ENCODE measurements at places on chromosomes 4 and X.

- DNase-seq = no peak
These were observed 12.3 kb downstream of the DUSP9 start for GRCh38 chrX:153659268-153659667.

- no peak for DNase-seq
These were observed 1907.6 kb upstream of the TENM3 start for GRCh38 chr4:180335566-180335965.

- DNase-seq = no peak
These were observed 231.8 kb downstream of the BANK1 start for GRCh38 chr4:102022343-102022742.

- DNase-seq = no peak
These were observed 230.4 kb downstream of the EDA2R start for GRCh38 chrX:66408507-66408906.

DNA sequence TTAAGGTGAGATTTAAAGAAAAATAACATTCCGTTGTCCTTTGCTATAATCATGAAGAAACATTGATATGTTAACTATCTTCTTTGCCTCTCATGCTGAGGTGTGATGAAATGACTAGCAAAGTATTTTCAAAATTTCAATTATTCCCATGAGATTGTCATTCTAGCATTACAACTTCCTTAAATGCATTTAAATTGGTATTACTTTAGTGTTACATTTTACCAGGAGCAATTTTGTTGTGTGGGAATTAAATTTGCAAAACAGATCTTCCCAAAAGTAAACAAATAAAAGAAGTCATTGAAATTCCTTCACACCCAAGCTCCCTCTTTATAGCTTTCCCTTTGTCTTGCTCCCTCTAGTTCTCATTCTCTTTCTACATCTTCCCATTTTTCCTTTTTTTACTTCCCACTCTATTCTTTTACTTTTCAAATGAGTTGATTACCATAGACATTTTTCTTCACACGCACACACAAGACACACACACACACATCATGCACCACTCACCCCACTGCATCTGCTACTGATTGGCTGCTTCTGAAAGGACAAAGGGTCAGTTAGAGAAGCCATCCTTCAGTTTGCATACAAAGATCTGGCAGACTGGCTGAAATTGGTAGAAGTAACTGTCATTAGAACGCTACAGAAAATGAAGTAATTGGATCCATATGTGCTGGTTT lies 10.0 kb upstream of the APELA start:
- peak; percentile 99 for DNase-seq

- no peak for DNase-seq
These were observed 13.3 kb upstream of the CD99 start for GRCh38 chrX:2677764-2678163.

DNA sequence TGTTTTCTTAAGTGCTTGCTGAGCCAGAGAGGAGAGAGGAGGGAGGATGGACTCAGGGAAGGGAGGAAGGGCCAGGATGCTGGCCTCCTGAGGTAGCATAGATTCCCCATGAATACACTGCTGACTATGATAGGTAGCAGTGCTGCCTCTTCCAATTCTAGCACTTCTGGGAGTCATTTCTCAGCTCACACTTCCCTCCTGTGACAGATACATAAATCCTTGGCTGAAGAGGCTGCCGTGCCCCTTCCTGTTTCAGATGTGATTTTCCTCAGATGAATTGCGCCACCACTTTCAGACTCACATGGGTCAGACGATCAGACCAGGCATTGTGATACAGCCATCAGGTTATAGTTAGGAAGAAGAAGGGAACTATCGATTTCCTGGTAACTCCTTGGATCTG lies 22.4 kb downstream of the TSC22D3 start:
- no peak for DNase-seq

DNA sequence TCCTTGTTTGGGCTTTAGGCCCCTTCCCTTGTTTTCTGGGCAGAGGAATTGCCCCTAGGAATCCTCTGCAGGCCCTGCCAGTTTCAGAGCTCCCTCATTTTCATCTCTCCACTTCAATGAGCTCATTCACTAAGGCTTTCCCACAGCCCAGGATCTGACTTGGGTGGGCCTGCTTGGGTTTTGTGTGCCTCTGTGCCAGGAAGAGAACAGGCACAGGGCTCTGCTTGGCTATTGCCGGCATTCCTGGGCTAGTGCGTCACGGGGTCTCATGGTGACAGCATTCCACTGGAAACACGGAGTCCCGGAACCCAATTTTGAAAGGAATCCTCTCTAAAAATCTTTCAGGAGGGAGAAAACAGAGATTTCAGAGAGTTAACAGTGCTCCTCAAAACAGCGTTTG lies 150.5 kb downstream of the VCX3A start:
- DNase-seq = no peak

GRCh38 chr4:93828995-93829819 lies 654 bp downstream of the ATOH1 start:
- DNase-seq = no peak

DNA sequence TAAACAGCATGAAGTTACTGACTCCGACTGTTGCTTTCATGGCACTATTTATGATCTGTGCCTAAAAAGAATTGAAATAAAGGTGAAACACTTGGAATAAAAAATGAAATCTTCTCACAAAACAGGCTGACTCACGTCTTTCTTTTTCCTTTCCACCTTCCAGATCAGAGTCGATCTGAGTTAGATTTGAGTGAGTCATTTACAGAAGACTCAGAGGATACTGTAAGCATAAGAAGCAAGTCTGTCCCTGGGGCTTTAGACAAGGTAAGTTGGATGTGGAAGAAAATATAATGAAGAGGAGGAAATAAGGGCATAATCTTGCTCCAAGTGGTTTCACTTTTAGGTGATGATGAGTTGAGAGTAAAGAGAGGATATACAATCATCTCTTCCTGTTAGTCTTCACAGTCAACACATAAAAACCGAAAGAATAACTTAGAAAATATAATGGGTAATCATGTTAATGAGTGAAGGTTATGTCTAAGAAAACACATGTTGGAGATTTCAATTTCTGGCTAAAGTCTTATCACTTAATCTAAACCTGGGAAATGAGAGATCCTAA lies 89.7 kb downstream of the SYTL5 start:
- no peak for DNase-seq

DNA sequence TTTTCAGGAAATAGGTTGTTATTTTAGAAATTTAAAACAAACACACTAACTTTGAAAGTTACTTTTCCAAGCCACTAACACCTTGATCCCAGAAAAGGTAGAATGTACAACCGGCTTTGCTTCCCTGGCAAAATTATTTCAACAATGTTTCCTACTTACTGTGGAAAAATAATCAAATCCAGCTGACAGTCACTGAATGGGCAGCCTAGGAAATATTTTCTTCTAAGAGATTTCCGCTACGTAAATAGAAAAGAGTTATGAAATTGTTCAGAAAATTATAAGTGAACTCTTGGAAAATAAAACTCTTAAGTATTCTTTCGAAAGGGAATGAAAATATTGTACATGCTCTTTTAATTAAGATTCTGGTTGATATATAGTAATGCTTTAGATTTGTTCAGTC lies 195.7 kb downstream of the GASK1B start:
- no peak for DNase-seq

GRCh38 chrX:2521092-2521926 lies 20.5 kb upstream of the DHRSX start:
- DNase-seq = no peak

DNA sequence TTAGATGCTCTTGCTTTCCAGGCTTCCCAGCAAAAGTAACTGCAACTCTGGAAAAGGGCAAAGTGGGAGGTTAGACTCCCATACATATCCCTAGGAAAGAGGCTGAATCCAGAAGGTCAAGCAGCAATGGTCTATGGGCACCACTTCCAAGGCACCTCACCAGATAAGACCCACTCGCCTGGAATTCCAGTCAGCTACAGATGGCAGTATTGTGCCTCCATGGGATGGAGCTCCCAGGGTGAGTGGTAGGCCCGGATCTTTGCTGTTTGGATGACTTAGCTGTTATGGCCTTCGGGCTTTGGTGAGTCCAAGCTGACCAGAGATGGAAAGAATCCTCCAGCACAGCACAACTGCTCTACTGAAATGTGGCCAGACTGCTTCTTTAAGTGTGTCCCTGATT lies 688.0 kb downstream of the PCDH19 start:
- DNase-seq = no peak

- DNase-seq = no peak
These were observed 55.2 kb downstream of the LGI2 start for GRCh38 chr4:24975510-24975909.

GRCh38 chr4:35760807-35761206 lies 483.5 kb downstream of the ARAP2 start:
- no peak for DNase-seq

DNA sequence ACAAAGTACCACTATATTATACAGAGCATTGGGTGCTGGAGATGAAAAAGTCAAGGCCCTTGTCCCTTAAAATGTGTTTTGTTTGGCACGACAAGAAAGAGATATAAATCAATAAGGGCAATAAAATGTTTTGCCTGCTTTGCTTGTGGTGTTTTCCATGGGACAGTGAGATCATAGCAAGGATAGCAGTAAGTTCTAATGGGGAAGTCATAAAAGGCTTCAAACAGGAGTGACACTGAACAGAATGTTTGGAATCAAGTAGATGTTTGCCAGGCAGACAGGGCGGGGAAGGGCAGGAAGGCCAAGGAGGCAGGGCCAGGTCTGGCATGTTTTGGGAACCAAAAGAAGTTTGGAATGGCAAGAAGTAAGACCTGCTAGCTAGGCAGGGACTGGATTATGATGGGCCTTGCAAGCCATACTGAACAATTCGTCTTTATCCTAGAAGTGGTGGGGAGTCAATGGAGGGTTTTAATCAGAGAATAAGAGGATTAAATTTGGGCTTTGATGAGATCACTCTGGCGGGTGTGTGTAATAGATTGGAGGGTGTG lies 16.4 kb downstream of the FGF2 start:
- DNase-seq = peak; percentile 92

GRCh38 chr4:83725336-83726085 lies 189.6 kb downstream of the GPAT3 start:
- DNase-seq = no peak

DNA sequence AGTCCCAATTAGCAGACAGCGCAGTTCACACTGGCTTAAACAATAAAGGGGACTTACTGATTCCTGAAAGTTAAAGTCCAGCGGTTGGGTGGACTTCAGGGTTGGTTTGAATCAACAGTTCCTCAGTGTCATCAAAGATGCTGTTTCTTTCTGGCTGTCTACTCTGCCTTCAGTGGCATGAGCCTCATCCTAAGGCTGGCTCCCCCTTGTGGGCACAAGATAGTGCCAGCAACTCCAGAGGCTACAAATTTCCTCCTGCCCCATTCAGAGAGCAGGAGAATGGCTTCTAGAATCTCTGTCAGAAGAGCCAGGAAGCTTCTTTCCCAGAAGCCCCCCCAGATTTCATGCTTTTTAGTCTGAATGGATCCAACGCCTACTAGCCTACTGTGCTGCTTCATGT lies 82.4 kb upstream of the MTM1 start:
- peak; percentile 70 for DNase-seq

DNA sequence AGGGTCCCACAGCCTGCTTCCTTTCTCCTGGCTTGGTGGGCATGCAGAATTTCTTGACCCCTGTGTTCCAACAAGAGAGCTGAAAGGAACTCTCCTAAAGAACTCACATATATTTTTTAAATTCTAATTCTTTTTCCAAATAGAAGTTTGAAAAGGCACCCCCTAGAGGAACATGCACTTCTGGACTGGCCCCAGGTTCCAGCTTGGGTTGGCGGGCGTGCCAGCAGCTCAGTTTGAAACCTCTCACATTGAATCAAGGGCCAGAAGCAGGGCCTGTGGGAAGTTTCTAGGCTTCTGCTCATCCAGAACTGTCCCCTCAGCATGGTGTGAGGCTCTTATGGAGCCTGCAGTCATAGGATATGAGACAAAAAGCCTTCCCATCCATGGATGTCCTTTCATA lies 132.6 kb downstream of the ATG4A start:
- DNase-seq = no peak

GRCh38 chr4:60485276-60485675 lies 714.9 kb upstream of the ADGRL3 start:
- DNase-seq = no peak

DNA sequence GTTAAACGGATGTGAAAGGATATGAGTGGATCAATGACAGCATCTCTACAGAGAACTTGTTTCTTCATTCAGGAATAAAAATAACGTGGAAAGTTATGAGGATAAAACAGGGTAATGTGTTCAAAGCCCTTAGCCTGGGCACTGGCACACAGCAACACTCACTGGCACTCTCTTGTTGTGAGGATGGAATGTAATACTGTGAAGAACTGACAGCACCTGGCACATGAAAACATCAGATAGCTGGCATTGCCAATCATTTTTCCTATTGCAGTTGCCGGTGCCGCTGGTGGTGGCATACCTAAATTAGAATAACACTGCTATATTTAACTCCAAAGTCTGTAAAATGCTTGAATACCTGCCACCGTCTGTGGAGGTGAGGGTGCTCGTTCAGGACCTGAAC lies 1061.2 kb downstream of the DMD start:
- DNase-seq = no peak

DNA sequence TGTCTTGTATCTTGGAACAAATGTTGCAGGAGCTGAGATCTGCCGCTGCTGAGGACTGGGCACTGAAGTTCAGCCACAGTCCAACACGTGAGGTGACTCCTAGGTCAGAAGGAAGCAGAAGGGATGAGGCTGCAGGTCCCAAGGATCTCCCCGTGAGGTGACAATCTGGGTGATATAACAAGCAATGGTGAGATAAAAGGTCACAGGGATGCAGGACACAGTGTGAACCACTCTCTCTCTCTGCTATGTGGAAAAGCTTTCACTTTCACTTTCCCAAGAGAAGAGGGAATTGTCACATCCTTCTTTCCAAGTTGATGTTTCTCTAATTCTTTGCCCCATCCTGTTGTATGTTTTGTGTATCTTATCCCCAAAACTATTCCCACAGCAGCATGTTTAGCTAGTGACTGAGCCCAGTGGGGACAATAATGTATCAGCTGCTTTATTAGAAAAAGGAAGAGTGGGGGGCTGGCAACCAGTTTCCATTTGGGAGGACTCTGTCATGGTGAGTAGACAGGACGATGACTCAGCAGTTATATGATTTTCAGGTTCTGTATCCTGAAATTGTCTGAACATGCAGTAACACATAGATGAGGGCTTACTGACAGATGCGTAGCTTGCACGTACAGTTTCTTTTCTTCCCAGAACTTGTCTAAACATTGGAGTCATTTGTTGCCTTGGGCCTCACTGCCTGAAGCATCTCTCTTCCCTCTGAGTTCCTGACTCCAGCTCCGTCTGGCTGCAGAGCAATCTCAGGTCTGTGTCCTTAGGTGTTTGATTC lies 1415.8 kb upstream of the TENM3 start:
- no peak for DNase-seq

DNA sequence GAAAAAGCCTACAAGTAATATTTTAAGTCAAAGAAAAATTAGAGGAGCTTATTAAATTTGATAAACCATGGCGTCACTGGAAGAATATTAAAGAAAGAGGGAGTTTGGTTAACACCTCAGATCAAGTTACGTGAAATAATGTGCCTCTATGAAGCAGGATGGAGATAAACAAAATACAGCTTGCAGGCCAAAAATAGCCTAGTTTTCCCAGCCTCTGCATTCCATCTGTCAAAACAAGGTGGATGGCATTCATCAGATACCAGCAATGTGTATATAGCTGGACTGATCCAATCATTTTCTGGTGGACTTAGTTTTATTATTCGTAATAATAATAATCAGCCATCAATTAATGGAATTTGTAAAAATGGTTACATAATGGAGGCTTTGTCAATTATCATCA lies 230.7 kb downstream of the NR3C2 start:
- DNase-seq = no peak

- DNase-seq = no peak
These were observed 15.8 kb downstream of the FTSJ1 start for GRCh38 chrX:48491809-48492208.

All from HAP-1 (cell line).